ENCODE measurements at places on chromosomes 12 and 14.

DNA sequence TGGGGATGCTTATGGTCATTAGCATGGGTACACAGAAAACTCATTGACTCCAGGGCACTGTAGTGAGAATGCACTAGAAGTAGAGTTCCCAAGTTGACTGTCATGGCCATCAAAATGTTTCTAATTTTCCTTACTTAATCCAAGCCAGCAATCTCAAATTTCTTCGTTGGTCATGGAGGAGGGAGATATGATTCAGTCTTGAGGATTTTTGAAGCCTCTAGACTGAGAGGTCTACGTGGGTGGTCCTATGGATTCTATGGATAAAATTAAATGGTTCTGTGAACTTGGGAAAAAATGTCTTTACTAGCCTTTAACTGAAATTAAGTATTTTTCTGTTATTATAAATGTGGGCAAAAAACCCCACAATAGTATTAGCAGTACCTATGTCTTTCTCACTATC is 508.5 kb downstream of the FUT8 start:
- DNase-seq = no peak

DNA sequence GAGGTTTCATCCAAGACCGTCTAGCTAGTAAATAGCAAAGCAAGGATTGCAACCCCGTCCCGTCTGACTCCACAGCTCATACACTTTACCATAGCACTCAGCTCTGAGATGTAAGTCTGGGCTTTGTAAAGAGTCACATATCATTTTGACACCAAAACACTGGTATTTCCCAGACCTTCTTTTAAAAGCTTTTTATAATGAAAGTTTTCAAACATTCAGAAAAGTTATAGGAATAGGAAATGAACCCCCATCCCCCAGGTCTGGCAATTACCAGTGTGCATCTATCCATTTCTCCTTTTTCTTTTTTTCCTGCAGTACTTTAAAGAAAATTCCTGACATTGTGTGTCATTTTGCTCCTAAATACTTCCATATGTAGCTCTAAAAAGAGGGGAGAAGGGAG is 183.6 kb upstream of the CCND2 start:
- no peak for DNase-seq

- DNase-seq = no peak
These were observed 28.0 kb downstream of the CEP290 start for GRCh38 chr12:88113871-88114270.

DNA sequence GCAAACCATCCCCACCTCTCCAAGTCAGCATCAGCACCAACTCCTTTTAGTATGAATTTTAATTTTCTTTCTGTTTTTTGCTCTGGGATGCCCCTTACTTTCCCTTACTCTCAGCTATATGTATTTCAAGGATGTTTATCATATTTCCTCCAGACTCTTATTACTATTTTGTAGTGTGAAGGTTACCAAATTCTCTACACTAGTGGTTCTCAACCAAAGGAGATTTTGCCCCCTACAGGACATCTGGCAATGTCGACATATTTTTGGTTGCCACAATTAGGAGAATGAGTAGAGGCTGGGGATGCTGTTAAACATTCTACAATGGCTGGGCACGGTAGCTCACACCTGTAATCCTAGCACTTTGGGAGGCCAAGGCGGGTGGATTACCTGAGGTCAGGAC is 29.1 kb upstream of the SOS2 start:
- no peak for DNase-seq

GRCh38 chr14:101193106-101193844 is 289.8 kb upstream of the RTL1 start:
- DNase-seq = no peak

DNA sequence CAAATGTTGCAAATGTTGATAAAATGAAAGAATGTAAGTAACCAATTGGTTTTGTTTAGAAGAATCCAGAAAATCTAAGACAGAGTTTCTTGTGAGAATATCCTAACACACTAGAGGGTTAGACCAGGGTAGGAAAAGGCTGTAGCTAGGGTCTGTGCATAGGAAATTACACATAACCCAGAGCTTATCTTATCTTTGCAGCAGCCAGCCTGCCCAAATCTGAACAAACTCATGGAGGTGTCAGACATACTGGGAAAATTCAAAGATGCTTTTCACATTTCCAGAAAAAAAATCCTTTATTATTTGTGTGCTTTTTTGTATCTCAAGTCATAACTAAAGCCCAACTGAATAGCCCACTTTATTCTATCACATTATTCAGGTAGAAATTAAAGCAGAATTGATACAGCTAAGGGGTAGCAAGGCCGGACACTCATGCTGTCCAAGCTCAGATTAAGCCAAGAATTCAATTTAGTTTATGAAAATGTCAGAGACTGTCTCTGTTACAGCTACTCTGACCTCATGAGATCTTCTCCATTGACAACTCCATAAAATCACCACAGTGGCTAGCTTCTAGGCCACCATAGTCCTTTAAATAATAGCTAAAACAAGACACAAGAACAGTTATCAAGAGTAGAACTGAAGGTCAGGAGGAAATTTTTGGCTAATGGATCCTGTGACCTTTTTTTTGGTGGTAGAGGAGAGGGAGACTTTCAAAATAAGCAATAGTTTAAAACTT is 169.6 kb upstream of the RASSF8 start:
- no peak for DNase-seq

GRCh38 chr14:106309423-106309822 is 783.0 kb downstream of the TMEM121 start:
- DNase-seq = no peak

- DNase-seq = no peak
These were observed 21.5 kb upstream of the SLC25A3 start for GRCh38 chr12:98572010-98572409.

GRCh38 chr12:87795555-87795954 is 233.6 kb downstream of the C12orf50 start:
- no peak for DNase-seq

DNA sequence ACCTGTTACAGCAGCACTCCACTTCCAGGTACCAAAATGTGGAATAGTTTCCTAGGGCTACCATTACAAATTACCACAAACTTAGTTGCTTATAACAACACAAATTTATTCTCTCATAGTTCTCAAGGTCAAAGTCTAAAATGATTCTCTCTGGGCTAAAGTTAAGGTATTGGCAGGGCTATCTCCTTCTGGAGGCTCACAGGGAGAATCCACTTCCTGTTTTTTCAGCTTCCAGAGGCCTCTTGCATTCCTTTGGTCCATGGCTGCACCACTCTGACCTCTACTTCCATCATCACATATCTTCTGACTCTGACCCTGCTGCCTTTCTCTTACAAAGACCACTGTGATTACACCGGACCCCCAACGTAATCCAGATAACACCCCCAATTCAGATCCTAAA is 2.9 kb upstream of the GARIN6 start:
- DNase-seq = no peak

GRCh38 chr12:90502070-90502469 is 452.9 kb downstream of the CCER1 start:
- no peak for DNase-seq

DNA sequence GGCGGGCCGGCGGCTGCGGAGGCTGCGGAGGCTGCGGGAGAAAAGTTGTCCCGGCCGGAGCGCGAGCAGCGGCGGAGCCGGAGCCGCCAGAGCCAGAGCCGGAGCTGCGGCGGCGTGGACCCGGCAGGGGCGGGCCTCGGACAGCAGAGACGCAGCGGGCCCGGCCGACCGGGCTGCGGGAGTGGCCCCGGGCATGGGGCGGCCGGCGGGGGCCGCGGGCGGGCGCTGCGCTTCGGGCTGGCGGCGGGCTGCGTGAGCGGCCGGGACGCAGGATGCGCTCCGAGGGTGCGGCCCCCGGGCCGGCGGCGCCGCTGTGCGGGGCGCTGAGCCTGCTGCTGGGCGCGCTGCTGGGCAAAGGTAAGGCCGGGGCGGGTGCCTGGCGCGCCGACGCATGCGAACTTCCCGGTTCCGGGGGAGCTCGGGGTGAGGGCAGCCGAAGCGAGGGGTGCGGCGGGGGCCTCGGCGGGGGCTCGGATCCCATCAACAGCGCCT is at the start of gene TMEM132C:
TSS of gene TMEM132C (plus strand) at position 40 of the 492 bp plus-strand sequence. CDS start at position 273, 233 bp downstream.
- no peak for DNase-seq

GRCh38 chr14:69044965-69045555 is 66.0 kb upstream of the ACTN1 start:
- no peak for DNase-seq

DNA sequence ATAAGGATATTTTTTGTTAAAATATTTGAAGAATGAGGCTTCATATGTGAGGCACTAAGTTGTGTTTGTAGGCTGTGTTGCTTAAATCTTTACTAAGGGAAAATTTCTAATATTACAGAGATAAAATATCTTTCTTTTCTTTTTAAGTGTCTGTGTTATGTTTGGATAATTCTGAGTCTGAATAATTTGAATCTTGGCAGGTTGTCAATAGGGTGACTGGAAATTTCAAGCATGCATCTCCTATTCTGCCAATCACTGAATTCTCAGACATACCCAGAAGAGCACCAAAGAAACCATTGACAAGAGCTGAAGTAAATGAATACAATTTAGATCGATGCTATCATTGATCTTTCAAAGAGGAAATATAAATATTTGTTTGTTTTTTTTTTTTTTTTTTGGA is 29.4 kb downstream of the TMPO start:
- no peak for DNase-seq

DNA sequence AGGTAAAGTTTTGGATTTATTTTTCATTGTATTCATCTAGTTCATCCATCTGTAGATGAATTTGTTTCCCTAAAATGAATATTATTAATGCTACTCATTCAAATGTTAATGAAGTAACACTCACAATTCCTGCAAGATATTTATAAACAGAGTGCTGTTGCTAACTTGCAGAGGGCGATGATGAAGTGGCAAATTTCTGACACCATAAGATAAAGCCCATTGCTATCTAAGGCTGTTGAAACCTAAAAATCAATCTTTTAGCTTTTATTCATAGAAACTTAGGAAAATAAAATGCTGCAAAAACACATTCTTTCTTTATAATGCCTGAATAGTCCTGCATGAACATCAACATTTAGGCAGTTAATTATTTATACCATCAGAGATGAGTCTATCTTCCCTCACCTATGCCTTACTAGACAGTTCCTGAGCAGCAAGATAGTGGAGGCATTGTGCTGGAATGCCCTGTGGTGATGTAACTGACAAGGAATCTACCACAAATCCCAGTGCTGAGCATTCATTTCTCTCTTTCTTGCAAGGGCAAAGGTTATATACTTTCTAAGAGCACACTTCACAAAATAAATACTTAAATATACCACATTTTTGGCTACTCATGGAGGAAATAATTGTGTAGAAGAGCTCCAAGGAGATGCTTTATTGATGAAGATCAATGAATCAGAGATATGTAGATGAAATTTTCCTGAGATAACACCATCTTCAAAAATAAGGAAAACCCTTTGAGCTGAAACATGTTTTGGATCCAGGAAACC is 57.6 kb downstream of the LMNTD1 start:
- no peak for DNase-seq

- DNase-seq = no peak
These were observed 69.1 kb upstream of the SSTR1 start for GRCh38 chr14:38138473-38139138.

DNA sequence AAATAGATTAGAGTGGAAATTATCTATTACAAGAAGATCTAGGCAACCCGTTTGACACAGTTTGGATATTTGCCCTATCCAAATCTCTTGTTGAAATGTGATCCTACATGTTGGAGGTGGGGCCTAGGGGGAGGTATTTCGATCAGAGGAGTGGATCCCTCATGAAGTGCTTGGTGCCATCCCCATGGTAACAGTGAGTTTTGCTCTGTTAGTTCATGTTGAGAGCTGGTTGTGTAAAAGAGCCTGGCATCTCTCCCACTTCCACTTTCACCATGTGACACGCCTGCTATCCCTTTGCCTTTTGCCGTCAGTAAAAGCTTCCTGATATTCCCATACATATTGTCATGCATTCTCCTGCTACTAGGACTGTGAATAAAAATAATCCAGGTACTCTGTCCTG is 66.4 kb upstream of the FLRT2 start:
- no peak for DNase-seq

- DNase-seq = no peak
These were observed 11.6 kb downstream of the RNASE10 start for GRCh38 chr14:20516921-20517320.

DNA sequence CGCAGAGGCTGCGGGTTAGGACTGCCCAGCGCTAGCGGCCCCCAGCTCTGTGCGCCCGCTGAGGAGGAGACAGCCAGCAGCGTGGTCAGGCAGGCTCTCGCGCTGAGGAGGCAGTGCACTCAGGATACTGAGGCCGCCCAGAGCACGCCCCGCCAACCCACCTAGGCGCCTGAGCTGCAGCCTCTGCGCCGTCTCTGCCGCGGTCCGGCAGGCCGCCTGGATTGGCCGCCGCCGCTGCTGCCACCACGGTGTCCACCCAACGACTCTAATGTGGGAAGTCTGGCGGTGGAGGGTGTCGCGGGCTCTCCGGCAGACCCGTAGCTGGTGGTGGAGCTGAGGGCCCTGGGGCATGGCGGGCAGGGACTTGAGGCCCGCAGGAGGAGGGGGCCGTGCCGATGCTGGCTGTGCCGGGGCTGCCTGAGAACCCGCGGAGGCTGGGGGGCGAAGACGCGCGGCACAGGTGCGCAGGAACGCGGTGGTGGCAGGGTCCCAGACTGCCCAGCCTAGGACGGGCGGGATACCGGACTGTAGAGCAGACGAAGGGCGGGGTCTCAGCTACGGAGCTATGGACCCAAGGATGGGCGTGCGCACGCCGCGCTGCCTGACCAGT is 69.9 kb downstream of the ASCL4 start:
- DNase-seq = no peak
